ENCODE measurements at places on chromosomes 1 and 21.

DNA sequence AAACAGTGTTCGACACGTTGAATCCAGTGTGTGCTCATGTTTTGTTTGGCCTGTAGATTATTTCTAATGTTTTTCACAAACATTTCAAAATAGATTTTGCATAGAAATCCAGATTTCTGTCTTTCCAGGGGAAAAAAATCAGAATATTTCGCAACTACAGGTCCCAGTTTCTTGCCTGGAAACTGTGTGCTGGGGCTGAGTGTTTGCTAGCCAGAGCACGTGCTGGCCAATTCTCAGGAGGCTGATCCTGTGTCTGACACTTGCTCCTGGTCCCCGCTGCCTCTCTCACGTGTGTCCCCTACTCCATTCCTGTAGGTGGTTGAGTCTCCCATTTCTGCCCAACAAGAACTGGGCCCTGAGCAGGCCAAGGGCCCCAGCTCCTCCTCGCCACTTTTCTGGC, 2.4 kb downstream of the MAB21L3 start:
- H3K27me3 ChIP-seq = no peaks in the 10 kb centered on the region
- H3K36me3 ChIP-seq = no peaks in the 10 kb centered on the region
- DNase-seq = no peak
- H3K4me1 ChIP-seq = no peaks in the 10 kb centered on the region
- H3K27ac ChIP-seq = no peak overlapping the region

DNA sequence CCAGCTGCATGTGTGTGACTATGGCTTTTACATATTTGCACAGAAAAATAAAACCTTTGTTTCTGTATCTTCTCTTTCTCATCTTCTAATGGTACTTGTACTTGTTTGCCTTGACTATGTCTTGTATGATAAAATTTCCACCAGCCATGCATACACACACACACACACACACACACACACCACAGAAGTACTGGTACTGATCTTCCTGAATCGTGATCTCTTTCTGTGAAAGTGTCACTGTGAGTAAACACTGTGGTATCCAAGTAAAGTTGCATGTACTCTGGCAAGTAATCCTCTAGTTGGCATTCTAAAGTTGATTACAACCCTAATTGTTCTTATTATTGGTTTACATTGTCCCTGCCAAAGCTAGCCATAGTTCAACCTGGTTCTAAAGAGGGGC, 176.7 kb downstream of the CRB1 start:
- DNase-seq = no peak
- H3K27ac ChIP-seq = no peak overlapping the region
- H3K4me1 ChIP-seq = no peaks in the 10 kb centered on the region
- H3K27me3 ChIP-seq = no peaks in the 10 kb centered on the region
- H3K4me3 ChIP-seq = no peak overlapping the region

- DNase-seq = no peak
- no peaks in the 10 kb centered on the region for H3K4me1 ChIP-seq
- no peak overlapping the region for H3K4me3 ChIP-seq
- H3K36me3 ChIP-seq = no peaks in the 10 kb centered on the region
- no peaks in the 10 kb centered on the region for H3K27me3 ChIP-seq
- no peak overlapping the region for H3K27ac ChIP-seq
Measured at GRCh38 chr1:100597061-100597741, 59.3 kb downstream of the GPR88 start.

GRCh38 chr1:114322207-114322606, 168.5 kb upstream of the SYT6 start:
- DNase-seq = no peak
- no peaks in the 10 kb centered on the region for H3K27me3 ChIP-seq
- no peak overlapping the region for H3K4me3 ChIP-seq
- no peaks in the 10 kb centered on the region for H3K4me1 ChIP-seq

DNA sequence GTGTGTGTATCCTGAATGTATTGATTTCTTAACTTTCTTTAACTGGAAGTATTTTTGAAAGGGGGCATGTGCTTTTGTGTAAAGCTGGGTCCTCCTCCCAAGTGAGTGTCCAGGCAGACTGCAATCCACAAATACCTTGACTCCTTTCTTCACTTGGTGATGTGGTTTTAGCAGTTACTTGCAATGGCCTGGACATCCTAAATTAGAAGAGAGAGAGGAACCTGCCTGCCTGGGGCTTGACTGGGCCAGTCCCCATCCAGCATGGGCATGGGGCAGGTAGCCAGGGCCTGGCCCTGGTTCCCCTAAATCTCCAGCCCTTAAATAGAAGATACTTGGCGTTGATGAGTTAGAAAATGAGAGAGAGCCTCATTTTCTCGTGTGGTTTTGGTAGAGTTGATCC, 159.7 kb downstream of the PGBD5 start:
- no peak for DNase-seq
- no peaks in the 10 kb centered on the region for H3K36me3 ChIP-seq
- no peaks in the 10 kb centered on the region for H3K27me3 ChIP-seq
- no peak overlapping the region for H3K27ac ChIP-seq

- H3K27me3 ChIP-seq = no peaks in the 10 kb centered on the region
- no peaks in the 10 kb centered on the region for H3K36me3 ChIP-seq
- no peak for DNase-seq
- H3K4me3 ChIP-seq = no peak overlapping the region
- no peaks in the 10 kb centered on the region for H3K4me1 ChIP-seq
Measured at GRCh38 chr1:244254467-244254866, 197.2 kb downstream of the ADSS2 start.

GRCh38 chr21:38416791-38417190, 81.5 kb downstream of the ERG start:
- H3K27ac ChIP-seq = no peak overlapping the region
- no peaks in the 10 kb centered on the region for H3K36me3 ChIP-seq
- DNase-seq = no peak

DNA sequence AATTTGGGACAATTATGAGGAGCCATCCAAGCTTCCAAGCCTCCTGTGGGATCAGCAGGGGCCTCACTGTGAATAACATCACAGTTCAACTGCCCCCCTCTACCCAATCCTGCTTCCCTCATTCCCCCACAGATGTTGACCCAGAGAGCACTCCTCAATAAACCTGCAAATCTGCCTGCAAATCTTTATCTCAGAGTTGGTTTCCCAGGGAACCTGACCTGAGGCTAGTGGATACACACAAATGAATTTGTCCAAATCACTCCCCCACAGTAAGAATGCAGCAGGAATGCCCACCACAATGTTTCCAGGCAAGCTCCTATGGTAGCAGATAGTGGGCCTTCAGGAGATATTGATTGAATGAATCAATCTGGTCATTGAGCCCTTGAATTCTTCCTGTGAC, 56.4 kb upstream of the HIVEP3 start:
- H3K36me3 ChIP-seq = no peaks in the 10 kb centered on the region
- no peak overlapping the region for H3K27ac ChIP-seq
- no peaks in the 10 kb centered on the region for H3K4me1 ChIP-seq
- DNase-seq = no peak
- no peak overlapping the region for H3K4me3 ChIP-seq

DNA sequence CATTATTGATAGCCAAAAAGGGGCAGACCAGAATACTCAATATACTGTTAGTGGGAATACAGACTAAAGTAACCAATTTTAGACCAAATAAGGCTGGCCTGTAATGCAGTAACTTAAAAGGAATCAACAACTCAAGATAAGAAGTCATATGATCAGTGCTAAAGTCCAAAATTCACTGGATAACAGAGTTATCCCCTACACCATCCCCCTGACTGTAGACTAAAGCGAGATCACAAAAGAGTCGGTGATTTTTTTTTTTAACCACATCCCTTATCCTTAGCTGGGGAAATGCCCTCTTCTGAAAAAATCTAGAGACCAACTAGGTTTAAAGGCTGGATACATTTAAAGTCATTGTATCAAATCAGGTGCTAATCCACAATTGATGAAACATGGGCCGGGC, 7.7 kb downstream of the UBR4 start:
- DNase-seq = no peak
- H3K27ac ChIP-seq = no peak overlapping the region
- no peaks in the 10 kb centered on the region for H3K4me1 ChIP-seq
- H3K4me3 ChIP-seq = no peak overlapping the region
- no peaks in the 10 kb centered on the region for H3K27me3 ChIP-seq
- H3K36me3 ChIP-seq = peaks cover 33% of the 10 kb centered on the region

DNA sequence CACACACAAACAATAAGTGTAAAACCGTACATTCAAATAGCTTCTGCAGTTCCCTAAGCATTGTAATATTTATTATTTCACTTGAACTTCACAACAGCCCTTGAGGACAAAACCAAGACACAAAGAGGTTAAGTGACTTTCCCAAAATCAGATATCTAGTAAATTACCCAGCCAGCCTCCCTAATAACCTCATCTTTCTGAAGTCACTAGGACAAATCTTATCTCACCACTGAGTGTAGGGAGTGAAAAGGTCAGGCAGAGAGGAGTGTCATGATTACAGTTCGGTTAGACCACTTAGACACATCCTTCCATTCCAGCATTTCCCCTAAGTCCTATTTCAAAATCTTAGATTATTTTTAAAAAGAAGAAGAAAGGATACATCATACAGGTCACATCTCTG, 377.3 kb upstream of the NFIA start:
- DNase-seq = no peak
- H3K27ac ChIP-seq = no peak overlapping the region
- no peaks in the 10 kb centered on the region for H3K27me3 ChIP-seq
- no peaks in the 10 kb centered on the region for H3K4me1 ChIP-seq

- no peaks in the 10 kb centered on the region for H3K27me3 ChIP-seq
- H3K4me1 ChIP-seq = peaks cover 7% of the 10 kb centered on the region
- peak within 1 kb of the TSS; percentile 51 for H3K4me3 ChIP-seq
- peaks cover 8% of the 10 kb centered on the region for H3K36me3 ChIP-seq
- peak within 1 kb of the TSS; percentile 58 for H3K27ac ChIP-seq
Measured at GRCh38 chr1:150281758-150282557, at the start of gene CIART. TSS of gene CIART (plus strand) at chr1:150282554. CDS start at chr1:150283268, 714 bp downstream.

DNA sequence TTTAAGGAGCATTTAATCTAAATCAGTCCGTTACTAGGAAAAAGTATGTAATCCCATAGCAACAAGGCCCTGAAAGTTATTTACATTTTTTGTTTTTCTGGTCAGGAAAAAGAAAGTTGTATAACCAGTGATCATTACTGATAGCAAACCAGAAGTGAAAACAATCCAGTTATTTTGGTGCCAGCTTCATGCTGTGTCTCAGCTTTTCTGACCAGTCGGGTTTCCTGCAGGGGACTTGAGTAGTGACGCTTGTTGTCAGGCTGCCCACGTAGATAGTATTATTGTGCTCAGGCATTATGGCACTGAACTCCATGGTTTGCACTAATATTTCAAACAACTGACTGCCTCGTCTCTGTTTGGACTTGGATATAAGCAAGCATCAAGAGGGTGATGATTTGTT, 55.2 kb downstream of the SASS6 start:
- H3K27me3 ChIP-seq = no peaks in the 10 kb centered on the region
- no peaks in the 10 kb centered on the region for H3K4me1 ChIP-seq
- H3K36me3 ChIP-seq = no peaks in the 10 kb centered on the region
- DNase-seq = no peak
- no peak overlapping the region for H3K27ac ChIP-seq

GRCh38 chr1:30609336-30609998, 113.9 kb downstream of the MATN1 start:
- no peaks in the 10 kb centered on the region for H3K4me1 ChIP-seq
- H3K4me3 ChIP-seq = no peak overlapping the region
- no peak overlapping the region for H3K27ac ChIP-seq
- no peaks in the 10 kb centered on the region for H3K36me3 ChIP-seq
- DNase-seq = peak; percentile 21
- H3K27me3 ChIP-seq = no peaks in the 10 kb centered on the region

DNA sequence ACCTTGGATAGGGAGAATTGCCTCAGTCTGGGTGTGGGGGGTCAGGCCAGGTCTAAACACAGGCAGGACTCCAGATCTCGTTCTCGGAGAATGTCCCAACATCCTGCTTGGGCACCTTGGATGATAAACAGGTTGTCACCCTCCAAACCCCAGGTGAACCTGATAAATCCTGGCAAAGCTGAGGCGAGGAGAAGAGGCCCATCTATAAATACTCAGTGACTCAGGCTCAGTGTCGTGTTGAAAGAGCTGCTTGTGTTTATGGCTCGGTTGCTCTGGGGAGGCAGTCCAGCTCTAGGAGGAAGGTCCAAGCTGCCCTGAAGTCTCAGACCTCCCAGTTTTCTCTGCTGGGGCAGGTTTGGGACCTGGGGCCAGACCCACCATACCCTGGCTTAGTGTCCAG, 15.8 kb upstream of the TRIM63 start:
- H3K36me3 ChIP-seq = no peaks in the 10 kb centered on the region
- H3K27me3 ChIP-seq = no peaks in the 10 kb centered on the region
- no peaks in the 10 kb centered on the region for H3K4me1 ChIP-seq
- no peak overlapping the region for H3K27ac ChIP-seq
- no peak overlapping the region for H3K4me3 ChIP-seq
- DNase-seq = no peak

- DNase-seq = no peak
- H3K4me1 ChIP-seq = no peaks in the 10 kb centered on the region
- no peaks in the 10 kb centered on the region for H3K27me3 ChIP-seq
- H3K27ac ChIP-seq = no peak overlapping the region
- no peaks in the 10 kb centered on the region for H3K36me3 ChIP-seq
Measured at GRCh38 chr21:42248783-42249597, 30.1 kb downstream of the ABCG1 start.
